ENCODE measurements at places on chromosomes 1 and 21.

DNA sequence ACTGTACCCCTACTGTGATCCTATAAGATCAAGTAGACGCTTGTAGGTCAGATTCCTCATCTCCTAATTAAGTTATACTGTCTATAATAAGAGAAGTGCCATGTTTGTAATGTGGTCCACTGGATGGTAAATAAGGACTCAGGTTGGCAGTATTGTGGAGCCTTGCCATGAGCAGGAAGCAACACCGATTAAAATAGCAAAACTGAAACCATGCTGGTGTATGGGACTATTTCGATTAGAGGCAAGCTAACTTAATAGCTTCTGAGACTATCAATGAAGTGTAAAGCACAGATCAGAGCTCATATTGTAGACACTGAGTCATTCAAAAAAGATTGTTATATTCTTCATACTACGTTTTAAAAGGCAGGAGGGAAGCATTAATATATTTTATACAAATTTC, 348.8 kb downstream of the HHAT start:
- DNase-seq = no peak

- DNase-seq = no peak
These were observed 75.7 kb upstream of the WLS start for GRCh38 chr1:68308034-68308433.

DNA sequence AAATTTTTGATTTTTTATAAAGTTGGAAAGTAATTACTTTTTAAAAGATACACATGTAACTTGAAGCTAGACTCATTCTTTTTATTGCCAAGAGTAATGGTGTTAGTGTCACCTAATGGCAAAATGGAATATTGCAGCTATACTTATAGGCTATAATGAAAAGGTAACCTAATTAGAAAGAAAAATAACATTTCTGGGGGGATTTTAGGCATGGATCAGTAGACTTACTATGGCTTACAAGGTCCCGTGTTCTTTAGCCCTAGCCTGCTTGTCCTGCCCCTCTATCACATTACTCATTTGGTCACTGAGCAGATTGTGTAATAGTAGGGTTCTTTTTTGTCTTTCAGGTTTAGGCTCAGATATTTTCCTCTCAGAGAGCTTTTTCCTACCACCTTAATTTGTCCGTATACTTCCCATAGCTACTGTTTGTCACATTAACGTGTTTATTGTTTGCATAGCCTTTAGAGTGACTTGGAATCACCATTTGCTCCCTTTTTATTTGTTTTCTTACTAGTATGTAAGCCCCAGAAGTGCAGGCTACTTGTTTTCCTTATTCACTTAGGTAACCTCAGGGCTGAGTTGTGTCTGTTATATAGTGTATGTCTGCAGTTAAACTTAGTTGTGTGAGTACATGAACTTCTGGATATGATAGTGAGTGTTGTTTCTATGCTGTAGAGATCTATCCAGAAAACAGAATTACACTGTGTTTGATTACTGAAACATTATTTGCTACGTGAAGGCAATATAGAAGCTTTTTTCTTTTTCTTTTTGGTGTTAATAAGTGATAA, 58.7 kb downstream of the RABGAP1L start:
- no peak for DNase-seq

- no peak for DNase-seq
These were observed 21.6 kb upstream of the PCP4 start for GRCh38 chr21:39845571-39846130.

DNA sequence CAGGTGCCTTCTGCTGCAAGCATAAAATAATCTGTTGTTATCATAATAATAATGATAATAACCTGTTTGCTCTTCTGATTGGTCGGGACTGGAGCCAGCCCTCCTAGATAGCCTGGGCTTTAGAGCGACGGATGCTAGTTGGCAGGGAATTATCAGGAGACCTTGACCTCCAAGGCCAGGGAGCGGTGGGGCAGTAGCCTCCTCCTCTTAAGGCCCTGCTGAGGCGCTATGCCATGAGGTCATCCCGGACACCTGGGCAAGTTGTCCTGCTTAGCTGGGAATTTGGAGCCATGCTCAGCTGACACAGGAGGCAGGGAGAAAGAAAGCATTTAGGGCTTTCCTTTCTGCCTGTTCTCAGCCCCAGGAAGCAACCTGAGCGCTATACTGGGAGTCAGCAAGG, 15.6 kb downstream of the C1orf115 start:
- DNase-seq = no peak

DNA sequence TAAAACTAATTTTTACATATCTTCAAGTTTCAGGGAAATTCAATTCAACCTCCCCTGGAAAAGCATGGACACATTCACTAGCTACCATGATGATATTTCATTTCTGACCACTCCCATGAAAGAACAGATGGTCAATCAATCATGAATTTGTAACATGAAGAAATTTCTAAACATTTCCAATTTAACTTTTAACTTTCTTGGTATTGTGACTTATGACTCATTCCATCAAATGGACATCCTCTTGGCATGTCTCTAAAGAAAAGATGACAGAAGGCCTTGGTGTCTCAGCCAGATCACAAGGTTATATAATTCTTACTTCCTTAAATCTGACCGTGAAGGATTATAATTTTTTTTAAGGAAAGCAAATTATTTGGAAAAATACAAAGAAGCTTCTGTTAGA, 10.5 kb upstream of the MCOLN3 start:
- DNase-seq = no peak

- DNase-seq = no peak
These were observed 36.8 kb upstream of the PTPRF start for GRCh38 chr1:43493661-43494450.

- DNase-seq = no peak
These were observed 357.6 kb downstream of the KIF26B start for GRCh38 chr1:245512181-245512888.

GRCh38 chr1:30126848-30127247, 596.5 kb downstream of the MATN1 start:
- no peak for DNase-seq

GRCh38 chr1:161940866-161941591, 82.6 kb downstream of the OLFML2B start:
- DNase-seq = no peak

DNA sequence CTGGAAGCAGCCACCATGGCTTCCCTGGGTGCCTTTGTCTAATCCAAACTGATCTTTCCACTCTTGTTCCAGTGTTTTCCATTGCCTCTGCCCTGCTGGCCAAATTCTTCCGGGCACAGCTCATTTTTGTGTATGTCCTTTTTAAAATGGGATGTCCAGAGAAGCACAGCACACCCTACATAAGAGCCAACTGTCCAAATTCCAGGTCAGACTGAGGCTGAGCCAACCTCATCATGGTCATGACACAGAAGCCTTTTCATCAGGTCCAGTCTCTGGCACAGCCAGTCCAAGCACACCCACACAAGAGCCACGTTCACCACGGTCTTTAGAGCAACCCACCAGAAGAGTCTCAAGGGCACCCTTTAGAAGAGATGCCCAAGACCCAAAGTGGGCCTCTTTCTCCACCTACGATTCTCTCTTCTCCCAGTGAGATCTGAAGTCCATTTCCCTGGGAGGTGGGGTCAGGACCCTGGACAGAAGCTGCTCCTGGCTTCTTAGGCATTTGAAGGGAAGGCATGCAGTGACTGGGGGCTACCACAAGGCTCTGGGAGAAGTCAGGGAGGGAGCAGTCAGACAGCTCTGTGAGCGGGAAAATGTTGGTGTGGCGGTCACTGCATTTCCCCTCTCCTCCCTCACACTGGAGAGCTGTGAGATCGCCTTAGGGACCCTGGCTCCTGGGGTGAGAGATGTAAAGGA, 53.2 kb downstream of the SYT2 start:
- no peak for DNase-seq

GRCh38 chr1:219490566-219490965, 122.3 kb downstream of the ZC3H11B start:
- DNase-seq = no peak

GRCh38 chr1:218079347-218079746, 205.7 kb upstream of the RRP15 start:
- DNase-seq = no peak

GRCh38 chr1:93961906-93962305, 52.7 kb upstream of the GCLM start:
- no peak for DNase-seq

DNA sequence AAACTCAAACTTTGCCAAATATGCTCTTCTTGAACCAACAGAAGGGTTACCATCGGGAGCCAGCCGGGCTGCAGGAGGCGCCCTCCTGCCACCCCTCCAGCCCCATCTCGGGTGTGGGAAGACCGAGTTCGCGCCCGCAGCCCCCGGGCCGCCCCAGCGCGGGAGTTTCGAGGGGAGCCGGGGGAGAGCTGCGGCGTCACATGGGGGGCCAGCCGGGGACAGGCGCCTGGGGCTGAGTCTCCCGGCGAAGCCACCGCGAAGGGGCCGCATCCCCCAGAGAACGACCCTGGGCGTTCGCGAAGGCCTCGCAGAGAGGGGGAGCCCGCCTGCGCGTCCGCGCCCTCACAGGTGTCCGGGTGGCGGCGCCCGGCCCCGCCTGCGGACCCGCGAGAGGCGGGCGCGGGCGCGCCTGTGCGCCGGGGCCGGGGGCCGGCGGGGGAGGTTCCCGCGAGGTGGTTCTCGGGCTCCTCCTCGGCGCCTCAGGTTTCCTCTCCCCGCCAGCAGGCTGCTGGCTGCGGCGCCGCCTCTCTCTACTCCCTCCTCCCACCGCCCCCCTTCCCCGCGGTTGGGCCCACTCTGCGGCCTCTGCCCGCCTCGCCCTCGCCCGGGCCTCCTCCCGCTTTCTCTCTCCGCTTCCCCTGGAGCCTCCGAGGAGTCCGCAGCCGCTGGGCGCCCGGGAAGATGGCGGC, at the start of gene RAVER2:
RAVER2 (plus strand) TSS at position 584 of the 689 bp plus-strand sequence; CDS start at position 682, 98 bp downstream.
- peak; percentile 19 for DNase-seq

GRCh38 chr21:16583556-16583955, 853.8 kb downstream of the USP25 start:
- DNase-seq = no peak

GRCh38 chr1:53473463-53473862, 14.3 kb downstream of the DMRTB1 start:
- DNase-seq = no peak

GRCh38 chr1:210568631-210569030, 239.9 kb downstream of the HHAT start:
- DNase-seq = no peak

DNA sequence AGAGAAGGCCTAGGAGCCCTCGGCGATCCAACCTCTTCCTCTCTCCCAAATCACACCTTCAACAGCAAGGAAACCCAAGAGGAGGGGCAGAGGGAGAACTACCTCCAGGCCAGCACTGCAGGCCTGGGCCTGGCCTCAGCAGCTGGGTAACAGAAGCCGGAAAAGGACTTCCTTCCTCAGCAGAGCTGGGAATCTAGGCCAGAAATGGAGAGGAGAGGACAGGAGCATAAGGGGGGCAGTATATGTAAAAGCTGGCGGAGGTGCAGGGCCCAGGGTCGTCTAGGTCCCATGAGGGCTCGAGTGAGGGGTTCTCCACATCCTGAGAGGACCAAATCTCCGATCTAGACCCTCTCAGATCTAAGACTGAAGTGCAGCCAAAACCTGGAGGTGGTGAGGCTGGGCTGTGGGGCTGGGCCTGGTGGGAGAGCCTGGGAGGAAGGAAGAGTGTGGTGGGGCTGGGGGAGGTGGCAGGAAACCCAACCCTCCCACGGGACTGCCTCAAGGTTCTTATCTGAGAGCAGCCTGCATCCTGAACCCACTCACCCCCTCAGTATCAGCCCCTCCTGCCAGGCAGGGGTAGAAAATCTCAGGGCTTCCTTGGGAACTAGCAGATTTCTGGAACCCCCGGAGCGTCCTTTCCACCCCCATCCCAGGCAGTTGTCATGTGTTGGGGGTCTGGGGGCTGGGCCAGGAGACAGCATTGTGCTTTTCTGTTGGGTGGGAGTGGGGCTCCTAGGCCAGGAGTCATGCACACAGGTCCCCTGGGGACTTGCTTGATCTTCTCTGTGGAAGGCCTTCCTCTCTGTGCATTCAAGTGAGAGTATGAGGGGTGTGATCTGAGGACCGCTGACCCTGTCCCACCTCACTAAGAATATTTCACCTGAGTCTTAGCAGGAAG, 33.0 kb downstream of the PIK3C2B start:
- DNase-seq = no peak

GRCh38 chr1:167795810-167796740, 74.3 kb downstream of the MPZL1 start:
- no peak for DNase-seq

DNA sequence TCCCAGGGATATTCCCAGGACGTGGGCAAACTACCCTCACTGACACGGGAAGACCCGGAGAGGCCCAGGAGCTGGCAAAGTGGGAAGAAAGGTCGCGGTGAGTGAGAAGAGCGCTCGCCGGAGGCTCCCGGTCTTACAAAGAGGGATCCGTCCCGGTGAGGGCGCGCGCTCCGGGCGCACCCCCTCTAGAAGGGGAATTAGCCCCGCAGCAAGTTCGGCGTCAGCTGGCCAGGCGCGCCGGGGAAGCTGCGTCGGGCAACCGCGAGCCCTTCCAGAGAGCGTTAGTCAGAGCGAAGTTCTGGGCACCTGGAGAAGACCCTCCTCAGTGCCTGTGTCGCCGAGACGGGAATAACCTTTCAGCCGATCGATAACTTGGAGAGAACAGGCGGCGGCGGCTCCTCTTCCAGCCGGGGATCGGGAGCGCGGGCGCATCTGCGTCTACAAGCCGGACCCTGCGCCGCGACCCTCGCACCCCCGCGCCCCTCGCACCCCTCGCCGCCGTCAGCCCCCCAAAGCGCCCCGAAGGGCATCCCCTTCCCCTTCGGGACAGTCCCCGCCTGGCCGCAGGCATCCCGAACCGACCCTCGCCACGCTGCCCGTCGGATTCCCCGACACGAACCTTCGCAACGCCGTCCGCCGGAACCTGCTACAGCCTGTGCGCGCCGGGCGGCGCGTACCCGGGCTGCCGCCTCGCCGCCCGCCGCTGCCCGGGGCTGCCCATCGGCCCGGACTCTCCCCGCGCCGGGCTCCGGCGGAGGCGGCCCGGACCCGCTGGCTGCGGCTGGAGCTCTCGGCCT, 485 bp downstream of the SIPA1L2 start:
- peak; percentile 36 for DNase-seq

DNA sequence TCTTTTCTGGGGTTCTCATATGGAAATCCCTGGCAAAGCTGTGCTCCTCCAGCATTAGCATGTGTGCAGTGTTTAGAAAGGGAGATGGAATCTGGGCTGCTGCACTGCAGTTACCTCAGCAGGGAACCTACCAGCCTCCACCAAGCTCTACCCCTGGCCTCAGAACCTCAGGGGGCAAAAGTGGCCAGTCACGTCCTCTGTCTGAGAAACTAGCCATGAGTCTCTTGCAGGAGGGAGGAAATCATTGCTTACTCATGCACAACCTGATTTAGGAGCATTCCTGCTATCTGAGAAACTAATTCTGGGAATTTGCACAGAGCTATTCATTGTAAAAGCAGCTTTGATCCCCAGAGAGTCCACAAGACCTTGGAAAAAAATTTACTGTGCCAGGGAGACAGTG, 80.6 kb upstream of the IPO9 start:
- DNase-seq = no peak

DNA sequence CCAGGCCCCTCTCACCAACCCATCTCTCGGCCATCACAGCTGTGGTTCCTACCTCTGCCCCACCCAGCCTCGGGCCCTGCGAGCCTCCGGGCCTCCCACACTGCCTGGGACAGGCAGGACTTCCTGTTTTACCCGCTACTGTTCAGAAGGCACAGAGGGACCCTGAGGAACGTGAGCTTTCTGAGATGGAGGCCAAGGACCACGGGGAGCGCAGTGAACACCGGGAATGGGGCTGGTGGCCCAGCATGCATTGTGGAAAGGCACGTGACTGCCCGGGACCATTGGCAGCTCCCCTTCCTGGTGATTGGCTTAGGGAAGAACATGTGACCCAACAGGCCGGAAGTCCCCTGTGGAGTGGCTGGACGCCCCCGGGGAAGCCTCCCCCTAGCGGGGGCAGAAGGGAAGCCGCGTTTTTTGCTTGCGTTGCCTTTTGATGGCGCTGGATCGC, 7.0 kb downstream of the S100B start:
- DNase-seq = no peak

GRCh38 chr1:186289943-186290545, 85.0 kb downstream of the TPR start:
- DNase-seq = no peak

Data from caudate nucleus (tissue), 63 donors.